Activated T-cell treated with anti-CD3 and anti-CD28 coated beads, Interleukin-2, amount 50 U/mL, for 24 hours (primary cell): ENCODE measurements at places on chromosomes 2 and 18.

DNA sequence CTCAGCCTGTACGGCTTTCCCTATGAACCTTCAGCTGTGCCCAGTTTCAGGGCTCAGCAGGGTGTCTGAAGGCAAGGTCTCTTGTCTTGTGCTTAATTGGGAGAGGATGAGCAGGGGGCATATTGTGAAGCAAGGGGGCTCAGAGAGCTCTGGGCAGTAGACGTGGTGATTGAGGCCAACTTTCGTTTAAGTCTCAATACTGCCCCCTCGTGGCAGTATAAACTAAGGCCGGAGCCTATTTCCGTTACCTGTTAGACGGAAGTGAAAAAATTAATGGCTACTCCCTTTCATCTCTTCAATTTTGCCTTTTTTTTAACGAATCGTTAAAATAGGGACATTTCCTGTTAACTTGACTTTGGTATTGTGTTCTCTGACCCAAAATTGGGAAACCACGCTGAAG is 193.4 kb downstream of the TDRD15 start:
- no peak for DNase-seq

- DNase-seq = no peak
Measured at GRCh38 chr18:70385474-70385873, 96.6 kb downstream of the SOCS6 start.

DNA sequence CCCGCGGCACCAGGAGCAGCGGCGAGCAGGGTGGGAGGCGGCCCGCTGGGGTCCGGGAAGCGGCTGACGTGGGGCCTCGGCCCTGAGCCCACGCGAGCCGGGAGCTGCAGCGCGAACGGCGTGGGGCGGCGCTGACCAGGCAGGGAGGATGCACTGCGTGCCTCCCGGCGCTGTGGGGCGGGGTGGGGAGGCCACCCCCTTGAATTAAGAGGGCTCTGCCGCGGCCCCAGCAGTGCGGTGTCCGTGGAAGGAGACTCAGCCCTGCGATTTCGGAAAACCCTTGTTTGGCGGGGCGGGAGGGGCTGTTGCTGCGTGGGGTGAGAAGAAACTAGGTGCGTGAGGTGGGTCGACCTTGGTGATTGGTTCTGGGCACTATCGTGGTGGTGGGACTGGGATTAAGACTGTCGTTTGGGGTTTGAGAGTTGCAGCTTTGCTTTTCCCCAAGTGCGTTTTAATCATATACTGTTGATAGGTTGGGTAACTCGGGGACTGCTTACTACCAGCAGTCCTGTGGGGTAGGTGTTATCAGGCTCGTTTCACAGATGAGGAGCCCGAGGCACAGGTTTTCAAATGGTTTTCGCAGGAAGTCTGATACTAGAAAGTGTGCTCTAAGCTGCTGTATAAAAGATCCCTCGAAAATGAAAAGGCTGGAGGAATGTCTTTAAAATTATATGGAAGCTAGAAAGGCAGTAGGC is 722 bp downstream of the ACSL3 start:
- peak; percentile 64 for DNase-seq

DNA sequence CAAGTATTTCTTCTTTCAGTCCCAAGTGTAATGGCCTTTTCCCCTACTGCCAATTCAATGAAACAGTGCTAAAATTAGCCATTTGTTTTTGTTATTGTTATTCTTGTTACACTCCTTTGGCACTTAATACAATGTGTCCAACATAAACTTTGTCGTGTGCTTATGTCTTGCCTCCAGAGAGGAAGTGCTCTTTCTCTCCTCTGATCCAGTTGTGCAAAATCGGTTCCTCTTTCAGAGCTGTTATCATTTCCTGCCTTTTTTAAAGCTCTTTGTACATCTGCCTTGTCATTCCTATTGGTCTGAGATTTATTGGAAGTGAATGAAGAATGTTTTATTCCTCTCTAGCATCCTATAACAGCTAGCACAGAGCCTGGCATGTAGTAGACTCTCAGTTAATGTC is 623.2 kb upstream of the ID2 start:
- no peak for DNase-seq

DNA sequence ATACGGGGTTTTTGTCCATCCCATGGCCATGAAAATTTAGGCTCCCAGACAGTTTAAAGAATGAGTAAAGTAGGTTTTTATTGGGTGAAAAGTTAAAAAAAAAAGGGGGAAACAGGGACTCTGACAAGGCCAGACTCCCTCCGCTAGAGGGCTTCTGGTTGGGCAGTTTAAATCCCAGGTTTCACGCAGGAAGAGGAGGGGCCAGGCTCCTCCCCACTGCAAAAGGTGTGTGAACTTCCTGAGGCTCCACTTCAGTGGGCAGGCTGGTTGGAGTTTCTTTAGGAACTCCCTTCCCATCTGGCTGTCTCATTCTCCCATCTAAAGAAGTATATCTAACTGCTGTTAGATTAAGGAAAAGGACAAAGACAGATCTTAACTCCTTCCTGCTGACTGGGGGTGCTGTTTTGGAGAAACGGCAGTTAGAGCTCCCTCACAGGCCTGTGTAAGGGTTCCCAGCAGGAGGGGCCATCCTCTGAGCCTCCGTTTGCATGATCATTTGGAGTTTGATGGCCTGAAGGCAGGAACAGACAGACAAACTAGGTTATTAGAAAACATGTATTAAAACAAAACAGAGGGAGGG is 1160.7 kb downstream of the CNTNAP5 start:
- no peak for DNase-seq

- DNase-seq = no peak
Measured at GRCh38 chr2:97011977-97012569, 25.7 kb upstream of the FAM178B start.

DNA sequence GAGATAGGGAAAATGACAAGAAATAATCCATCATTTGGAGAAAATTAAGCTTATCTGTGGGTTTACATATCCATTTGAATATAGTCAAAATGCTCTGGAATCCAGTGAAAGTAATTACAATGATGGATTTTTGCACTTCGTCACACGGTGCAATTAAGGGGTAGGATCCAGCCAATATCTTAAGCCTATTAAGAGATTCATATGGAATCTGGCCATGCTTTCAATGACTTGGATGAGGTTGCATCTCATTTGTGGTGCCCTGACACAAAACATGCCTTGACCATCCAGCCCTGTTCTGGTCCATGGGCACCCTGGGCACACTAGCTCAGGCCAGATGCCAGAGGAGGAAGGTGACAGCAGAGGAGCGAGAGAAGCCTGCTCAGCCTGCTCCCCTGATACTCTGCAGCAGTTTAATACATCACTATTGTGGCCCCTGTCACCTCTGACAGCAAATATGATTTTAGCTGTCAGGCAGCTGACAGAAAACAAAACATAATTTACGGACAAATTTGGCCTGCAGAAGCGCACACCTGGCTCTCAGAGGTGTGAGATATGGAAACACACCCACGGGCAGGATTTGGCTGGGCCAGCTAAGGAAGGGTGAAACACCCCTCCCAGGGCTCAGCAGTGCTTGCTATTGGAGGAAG is 94.1 kb upstream of the ST8SIA3 start:
- DNase-seq = no peak

GRCh38 chr2:43685357-43685756 is 9.1 kb upstream of the C1GALT1C1L start:
- DNase-seq = no peak

DNA sequence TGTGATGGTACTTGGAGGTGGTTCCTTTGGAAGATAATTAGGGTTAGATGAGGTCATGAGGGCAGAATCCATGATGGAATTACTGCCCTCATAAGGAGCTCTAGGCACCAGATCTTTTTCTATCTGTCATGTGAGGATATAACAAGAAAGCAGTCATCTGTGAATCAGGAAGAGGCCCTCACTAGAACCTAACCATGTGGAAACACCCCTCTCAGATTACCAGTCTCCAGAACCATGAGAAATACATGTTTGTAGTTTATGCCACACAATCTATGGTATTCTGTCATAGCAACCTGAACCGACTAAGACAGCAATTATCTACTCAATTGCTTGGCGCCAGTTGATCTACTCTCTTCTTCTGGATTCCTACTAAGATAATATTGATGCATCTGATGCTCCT is 2.4 kb upstream of the SERPINB10 start:
- no peak for DNase-seq
